ENCODE measurements at places on chromosomes 7 and 10.

DNA sequence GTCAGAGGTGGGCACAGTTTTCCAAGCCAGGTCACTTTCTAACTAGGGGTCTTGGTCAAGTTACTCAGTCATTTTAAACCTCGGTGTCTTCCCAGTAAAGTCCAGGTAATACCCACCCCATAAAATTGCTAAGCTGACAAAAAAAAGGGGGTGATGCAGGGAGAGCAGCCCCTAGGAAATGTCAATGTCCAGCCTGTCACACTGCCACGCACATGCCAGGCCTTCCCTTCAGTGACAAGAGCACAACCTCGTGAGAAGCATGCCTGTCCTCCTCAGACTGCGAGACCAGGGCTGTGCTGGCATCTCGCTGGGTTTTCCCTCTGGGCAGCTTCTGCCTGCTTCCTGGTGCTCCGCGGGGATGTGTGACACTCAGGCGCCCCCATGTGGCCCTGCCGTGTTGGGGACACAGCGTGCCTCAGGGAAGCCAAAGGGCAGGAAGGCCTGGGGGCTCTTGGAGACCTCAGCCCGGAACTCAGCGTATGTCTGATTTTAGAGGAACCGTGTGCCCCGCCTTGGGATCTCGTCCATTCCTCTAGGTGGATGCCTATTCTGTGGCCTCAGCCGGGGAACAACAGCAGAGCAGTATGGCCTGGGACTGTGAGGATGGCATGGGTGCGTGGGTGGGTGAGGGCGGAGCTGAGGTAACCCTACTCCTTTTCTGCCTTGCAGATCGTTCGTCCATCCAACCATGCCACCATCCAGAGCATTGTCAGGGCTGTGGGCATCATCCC, 10.2 kb upstream of the GDF2 start:
- peak; percentile 70 for DNase-seq

DNA sequence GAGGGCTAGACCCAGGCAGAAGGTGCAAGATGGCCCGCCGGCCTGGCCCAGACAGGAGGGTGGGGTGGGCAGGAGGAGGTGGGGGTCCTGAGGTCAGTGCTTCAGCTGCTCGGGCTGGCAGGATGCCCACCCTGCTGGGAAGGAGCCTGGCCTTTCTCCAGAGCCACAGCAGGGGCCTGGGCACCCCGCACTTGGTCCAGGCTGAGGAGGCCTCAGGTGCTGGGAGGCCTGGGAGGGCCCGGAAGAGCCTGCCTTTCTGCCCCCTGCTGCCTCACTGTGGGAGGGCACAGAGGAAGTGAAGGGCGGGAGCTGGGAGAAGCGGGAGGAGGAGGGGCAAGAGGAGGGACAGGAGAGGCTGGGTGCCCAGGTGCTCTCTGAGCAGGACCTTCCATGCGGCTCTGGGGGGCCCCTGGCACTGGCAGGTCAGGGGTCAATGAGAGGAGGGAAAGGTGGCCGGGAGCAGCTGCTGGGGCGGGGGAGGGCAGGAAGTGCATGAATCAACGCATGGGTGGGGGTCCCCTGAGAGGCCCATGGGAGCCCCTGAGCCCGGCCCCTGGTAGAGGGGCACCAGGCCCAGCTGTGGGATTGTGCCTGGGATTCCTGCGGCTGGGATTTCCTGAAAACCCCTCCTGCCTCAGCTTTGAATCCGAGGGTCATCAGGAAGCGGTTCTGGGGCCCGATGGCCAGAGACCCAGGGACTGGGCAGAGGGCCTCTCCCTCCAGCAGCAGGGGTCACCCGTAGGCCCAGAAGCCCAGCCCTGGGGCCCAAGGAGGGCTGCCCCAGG, 49.9 kb downstream of the PWWP2B start:
- peak; percentile 35 for DNase-seq

DNA sequence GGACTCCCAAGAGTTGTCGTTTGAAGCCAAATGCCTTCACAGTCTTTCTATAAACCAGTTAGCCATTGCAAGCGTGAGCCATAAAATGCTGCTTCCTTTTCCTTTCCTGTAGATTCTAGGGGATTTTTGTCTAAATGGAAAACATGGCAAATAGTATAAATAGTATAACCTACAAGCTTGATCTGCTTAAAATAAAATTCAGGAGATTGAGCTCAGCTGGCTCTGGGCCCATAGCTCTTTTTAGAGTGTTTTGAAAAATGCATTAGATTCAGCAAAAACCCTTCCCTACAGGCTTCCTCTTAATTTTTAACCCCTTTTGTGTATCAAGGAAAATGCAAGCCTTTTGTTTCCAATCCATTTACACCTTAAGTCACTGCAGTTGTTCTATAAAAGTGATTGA, 190.1 kb upstream of the GDF10 start:
- no peak for DNase-seq

GRCh38 chr7:26626156-26626555, 238.2 kb downstream of the SKAP2 start:
- no peak for DNase-seq

DNA sequence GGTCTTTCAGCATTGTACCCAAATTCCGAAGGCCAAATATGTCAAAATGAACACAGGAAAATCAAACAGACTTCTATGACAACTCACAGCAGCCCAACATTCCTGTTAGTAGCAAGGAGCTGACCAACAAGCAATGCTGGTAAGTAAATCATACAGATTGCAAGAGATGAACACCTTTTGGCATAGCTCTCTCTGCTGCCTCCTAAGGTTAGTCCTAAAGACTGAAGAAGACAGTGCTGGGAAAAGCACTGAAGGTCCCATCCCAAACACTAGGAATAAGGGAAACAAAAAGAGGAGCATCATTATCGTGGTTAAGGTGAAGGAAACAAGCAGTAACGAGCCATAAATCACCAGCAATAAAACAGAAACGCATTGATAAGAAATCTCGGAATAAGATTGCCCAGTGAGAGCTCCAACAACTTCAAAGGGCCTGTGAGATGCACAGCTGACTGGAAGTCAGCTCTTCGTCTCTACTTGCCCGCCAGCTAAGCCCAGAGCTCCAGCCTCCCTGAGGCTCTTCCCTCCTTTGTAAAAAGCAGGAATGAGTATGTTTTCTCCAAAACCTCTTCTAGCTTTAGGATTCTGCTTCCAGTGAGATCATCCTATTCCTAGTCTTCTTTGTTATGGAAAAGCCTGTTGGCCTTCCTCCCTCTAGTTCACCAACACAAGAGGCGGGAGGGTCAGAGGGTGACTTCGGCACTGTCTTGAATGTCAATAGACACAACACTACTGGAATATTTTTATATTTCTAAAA, 15.3 kb downstream of the NUDT5 start:
- no peak for DNase-seq

GRCh38 chr7:108136191-108136688, 6.1 kb upstream of the LAMB4 start:
- DNase-seq: no peak

GRCh38 chr7:155306673-155307470, 9.2 kb downstream of the INSIG1 start:
- DNase-seq: no peak

DNA sequence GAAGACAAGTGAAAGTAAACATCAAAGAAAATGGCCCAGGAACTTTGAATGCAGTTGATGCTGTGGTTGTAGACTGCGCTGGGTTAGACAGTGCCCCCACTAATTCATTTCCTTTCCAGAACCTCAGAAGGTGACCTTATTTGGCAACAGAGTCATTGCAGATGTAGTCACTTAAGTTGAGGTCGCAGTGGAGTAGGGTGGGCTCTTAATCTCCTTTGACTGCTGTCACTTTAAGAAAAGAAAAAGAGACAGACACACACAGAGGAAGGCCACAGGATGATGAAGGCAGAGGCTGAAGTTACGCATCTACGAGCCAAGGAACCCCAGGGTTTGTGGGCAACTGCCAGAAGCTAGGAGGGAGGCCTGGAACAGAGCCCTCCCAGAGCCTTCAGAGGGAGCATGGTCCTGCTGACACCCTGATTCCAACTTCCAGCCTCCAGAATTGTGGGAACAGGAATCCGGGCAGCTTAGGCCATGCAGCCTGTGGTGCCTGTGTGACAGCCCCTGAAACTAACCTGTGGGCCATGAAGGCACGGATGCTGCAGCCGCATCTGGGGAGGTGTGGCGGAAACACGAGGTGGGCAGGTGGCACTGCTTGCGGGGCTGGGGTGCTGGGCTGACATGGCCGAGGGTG, 107.6 kb downstream of the PRKAG2 start:
- DNase-seq: no peak

DNA sequence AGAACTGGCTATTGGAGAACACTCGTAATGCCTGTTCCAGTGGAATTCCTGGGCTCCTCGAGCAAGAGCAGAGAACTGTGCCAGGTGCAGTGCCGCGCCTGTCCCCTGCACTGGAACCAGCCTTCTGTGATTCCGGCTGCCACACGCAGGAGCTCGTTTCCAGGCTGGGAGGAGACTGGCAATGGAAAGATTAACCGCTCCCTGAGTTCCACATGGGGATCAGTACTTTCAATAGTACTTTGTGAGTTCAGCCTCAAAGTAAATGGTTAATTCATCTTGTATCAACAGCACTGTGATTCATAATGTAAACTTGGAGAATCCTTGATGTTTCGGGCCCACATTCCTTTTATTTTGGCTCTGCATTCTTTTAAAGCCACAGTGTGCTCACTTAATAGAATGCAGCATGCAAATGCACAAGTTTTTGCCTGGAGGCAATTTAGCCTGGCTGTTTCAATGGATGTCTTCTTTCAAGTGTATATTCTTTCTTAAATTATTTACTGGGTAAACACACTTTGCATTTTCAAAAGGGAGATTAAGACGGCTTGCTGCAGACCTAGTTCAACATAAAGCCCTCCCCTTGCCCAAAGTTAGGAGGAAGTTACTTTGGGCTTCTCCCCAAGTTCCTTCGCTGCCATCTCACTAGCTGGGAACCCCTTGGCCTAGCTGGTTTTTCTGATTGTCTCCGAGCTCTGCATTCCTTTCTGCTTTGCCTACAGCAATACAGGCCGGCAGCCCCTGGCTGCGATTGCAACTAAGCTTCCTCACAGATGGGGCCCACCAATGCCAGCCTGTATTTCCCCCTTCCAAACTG, 138.1 kb upstream of the TCF7L2 start:
- no peak for DNase-seq

DNA sequence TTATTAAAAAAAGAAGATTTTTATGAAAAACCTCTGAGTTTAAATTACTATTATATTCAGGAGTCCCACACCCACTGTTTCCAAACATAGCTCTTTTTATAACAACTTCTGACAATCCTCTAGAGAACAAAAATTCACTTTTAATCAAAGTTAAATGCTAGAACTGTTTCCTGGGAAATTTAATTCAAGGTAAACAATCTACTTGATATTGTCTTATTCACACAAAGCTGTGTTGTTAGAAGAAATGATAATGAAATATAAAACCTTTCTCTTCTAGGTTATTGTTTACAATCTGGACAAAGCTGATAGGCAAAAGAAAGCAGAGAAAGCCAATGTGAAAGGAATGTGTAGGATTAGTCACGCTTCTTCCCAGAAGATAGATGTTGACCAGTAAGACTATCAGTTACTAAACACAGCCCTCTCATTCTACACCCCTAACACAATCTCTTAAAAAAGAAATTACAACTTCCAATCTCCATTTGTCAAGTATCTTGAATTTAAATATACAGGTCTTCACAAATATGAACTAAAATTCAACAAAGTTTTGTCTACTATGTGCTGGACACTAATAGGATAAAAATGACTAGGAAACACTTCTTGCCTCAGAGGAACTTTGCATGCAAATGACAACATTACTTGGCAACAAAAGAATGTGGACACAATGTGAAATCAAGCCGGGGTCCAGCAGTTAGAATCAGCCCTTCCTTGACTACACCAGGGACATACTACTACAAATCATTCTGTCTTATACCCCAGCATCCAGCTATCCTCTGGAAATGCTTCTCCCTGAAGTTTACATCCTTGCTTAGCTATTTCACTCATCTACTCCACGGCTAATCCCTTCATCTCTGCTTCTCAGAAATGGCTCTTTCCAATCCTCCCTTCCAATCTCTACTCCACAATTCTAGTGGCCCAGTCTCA, 123.7 kb downstream of the IMMP2L start:
- DNase-seq: no peak

DNA sequence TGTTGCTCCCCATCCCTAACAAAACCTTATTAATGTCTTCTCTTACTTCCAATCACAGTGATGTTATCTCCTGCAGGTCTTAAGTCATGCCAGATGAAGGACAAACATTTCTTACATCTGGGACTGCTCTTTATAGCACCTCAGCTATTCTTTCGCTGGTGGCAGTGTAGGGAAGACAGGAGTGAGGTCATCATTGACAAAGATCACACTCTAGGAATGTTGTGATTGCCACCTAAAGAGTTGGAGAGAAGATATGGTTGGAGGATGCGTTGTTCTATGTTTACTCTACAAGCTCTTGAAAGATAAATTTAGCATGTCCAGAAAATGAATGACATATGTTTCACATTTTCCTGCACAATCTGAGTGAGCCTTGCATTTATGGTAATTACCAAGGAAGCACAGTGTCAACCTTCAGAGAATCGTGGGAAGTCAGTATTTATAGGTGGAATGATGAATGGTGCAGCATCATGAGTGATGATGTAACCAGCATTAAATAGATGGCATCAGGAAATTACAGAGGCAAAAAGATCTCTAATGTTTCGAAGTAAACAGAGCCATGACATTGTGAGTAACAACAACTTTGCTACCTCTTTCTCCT, 188.1 kb upstream of the STEAP1 start:
- DNase-seq: no peak

Data from effector CD4-positive, alpha-beta T cell (primary cell).